GM13977 (cell line): ENCODE measurements at places on chromosomes 3 and 15.

- peak; percentile 42 for DNase-seq
These were observed 123.8 kb downstream of the B3GALNT1 start for GRCh38 chr3:160981217-160981938.

DNA sequence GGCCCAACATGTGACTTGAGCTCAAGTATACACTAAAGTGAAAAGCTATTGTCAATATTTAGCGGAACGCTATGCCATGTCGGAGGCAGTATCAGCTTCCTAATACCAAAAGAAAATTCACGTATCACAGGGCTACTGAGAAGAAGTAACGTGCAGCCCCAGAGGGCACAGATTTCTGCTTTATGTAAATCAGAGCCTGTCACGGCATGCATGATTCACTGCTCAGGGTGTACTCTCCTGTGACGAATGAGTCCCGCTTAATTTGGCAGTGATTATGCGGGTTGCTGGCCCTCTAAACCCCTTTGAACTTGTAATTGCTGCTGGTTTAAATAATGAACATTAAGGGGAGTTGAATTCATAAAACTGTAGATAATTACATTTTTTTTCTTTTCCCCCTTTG is 85.3 kb downstream of the MEIS2 start:
- DNase-seq, result no peak

- no peak for DNase-seq
These were observed 186.2 kb upstream of the STT3B start for GRCh38 chr3:31346542-31346979.

DNA sequence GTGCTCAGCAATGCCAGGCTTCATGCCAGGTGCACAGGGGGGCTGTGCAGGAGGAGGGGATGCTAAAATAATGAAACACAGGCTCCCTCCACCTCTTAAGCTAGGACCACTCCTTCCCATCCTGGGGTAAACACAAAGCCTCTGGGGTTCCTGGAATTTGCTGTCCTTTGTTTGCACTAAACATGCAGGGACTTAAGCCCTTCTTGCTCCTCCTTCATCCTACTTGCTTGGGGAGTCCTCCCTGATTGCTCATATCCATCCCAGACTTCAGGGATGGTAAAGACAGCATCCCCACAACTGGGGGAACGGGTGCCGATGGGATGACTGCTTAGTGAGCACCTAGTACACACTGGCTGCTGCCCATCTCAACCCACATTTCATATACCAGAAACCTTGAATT is 5.1 kb downstream of the LINGO1 start:
- DNase-seq, result no peak

DNA sequence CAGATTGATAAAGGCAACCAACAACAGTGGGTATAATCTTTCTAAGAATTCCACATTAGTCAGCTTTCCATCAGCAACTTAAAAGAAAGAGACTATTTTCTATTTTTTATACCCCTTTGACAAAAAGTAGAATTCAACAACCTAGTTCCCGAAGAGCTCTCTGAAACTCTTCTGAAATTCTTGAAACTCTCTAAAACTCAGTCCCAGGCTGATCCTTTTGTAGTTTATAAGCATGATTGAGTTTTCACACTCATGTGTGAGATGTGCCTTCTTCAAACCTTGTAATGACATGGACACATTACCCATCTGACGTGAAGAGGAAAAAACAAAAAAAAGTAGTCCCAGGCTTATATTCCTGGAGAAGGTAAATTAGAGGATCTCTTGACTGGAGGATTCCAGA is 31.4 kb downstream of the RAF1 start:
- no peak for DNase-seq

- peak; percentile 54 for DNase-seq
These were observed 11.5 kb downstream of the APH1B start for GRCh38 chr15:63288778-63289378.

- no peak for DNase-seq
These were observed 254.8 kb downstream of the ZBTB20 start for GRCh38 chr3:114892131-114892879.

DNA sequence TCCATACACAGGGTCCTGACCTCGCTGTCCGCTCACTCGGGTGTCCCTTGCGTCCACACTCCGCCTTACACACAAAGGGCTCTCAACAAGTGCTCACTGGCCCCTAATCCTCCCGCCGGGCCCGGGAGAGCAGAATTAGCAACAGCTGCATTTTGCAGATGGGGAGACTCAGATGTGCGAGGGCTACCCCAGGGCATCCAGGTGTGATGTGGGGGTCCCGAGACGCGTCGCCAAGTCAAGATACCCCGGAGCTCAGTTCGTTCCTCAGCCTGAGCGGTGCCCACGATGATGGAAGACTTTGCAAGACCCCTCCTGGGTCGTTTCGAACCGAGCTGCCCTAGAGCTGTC is 14.9 kb upstream of the WNT7A start:
- no peak for DNase-seq

GRCh38 chr3:39021029-39021428 is 30.7 kb downstream of the SCN11A start:
- peak; percentile 9 for DNase-seq

GRCh38 chr3:64760258-64760657 is 72.5 kb upstream of the ADAMTS9 start:
- no peak for DNase-seq

DNA sequence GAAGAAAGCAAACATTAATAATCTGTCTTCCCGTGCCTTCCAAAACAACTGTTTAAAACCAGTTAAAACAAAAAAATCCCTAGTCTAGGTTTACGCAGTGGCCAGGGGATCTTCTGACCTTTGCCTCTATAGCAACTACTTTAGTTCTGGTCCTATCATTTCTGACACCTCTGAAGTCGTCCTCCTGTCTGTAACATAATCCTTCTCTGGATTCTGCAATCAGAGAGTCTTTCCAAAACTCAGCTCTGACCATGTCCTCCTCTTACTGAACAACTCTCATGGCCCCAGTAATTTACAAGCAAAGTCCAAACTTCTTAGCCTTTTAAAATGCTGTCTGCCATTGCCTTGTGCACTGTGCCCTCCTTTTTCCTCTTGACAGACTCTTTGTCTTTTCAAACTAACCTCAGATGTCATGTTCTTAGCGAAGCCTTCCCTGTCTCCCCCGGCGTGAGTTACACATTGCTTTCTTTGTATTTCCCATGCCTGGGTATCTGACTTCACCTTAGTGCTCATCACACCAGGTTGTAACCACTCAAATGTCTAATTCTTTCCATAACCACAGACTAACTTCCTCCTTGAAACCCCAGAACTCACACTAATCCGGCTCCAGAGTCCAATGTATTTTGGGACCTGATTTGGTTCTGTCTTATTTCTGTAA is 105.2 kb upstream of the BNIP2 start:
- no peak for DNase-seq

DNA sequence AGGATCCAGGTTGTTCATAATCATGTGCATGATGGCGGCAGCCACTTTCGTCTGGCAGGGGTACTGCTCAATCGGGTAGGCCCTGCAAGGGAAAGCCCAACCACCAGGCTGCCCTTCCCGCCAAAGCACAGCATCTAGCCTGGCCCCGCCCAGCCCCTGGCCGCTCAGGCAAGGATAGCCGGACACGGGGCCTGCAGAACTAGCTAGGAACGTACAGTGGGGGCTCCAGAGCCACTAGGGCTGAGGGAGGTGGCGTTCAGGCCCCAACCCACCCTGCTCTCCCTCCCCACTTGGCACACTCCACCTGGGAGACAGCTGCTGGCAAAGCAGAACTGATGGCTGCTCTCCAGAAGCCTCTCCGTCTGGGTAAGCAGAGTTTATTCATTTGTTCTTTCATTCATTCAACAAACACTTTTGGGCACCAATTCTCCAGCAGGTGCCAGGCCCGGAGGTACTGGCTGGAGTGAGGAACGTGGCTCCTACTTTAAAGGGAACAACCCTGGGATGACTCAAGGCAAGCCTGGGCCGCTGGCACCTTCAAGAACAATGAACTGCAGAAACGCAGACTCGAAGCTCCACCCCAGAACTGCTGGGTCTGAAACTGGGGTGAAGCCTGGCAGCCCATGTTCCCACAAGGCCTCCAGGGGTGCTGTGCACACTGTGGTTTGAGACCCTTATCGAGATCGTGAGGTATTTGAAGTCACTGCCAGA is 7.8 kb downstream of the UROC1 start:
- no peak for DNase-seq

DNA sequence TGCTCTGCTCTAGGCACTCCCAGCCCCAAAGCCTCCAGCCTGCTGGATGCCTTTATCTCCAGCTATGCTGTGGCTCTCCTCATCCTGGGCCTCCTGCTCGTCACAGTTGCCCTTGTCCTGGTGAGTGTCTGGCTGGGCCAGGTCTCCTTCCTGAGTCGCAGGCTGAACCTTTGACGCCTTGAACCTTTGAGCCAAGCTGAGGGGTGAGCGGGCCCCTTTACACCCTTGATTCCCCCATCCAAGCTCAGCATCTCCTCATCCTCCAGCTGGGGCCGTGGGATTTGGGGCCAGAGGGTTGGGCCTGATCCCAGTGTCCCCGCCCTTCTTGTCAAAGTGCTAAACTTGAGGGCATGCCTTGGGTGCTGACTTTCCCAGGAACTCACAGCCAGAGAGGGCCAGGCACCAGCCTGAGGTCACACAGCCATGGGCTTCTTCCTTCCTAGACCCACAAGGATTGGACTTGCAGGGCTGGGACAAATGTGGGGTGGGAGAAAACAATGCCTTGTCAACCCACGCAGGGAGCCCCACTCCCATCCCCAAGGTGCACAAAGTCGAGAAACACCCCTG is 137.0 kb downstream of the TBC1D2B start:
- DNase-seq, result no peak

- DNase-seq, result no peak
These were observed 244.3 kb upstream of the SLCO3A1 start for GRCh38 chr15:91609231-91609630.

GRCh38 chr3:195030791-195031321 is 240.1 kb downstream of the XXYLT1 start:
- DNase-seq, result no peak

- DNase-seq, result no peak
These were observed 44.8 kb downstream of the GATM start for GRCh38 chr15:45333550-45333949.

GRCh38 chr15:45097466-45097865 is 16.5 kb downstream of the DUOX2 start:
- no peak for DNase-seq

DNA sequence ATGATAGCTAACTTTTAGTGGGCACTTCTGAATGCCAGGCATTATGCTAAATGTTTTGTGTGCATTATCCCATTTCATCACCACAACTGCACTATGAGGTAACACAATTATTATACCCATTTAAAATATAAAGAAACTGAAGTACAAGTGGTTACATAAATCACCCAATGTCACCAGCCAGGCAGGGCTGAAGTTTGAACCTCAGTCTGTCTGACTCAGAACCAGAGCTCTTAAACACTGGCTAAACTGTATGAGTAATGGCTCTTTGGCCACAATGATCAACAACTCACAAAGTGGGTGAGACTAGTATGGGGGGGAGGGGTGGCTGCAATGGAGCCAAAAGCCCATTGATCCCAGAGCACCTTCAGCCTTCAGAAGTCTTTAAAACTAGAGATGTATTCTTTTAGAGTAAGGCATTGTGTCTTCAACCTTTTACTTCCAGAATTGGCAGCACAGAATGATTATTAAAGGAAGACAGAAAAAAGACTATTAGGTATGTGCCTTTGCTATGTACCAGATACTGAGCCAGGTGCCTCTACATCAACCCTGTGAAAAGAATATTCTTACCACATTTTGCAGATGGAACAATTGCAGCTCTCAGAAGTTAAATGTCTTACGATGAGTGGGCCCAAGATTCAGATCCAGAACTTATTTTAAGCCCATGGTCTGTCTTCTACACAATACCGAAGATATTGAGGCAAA is 166.9 kb downstream of the UACA start:
- DNase-seq, result no peak

GRCh38 chr3:141394560-141394959 is 26.3 kb downstream of the ZBTB38 start:
- DNase-seq, result no peak

GRCh38 chr3:150691414-150692040 is 12.2 kb downstream of the ERICH6 start:
- DNase-seq, result no peak
